ENCODE measurements at places on chromosomes 7 and 10. TPM values are rescaled to one million over a fixed set of nuclear protein-coding genes. Genes with fewer than 3 reads are reported as not detected.

MOGAT3 gene
- not detected for total RNA-seq

DNA sequence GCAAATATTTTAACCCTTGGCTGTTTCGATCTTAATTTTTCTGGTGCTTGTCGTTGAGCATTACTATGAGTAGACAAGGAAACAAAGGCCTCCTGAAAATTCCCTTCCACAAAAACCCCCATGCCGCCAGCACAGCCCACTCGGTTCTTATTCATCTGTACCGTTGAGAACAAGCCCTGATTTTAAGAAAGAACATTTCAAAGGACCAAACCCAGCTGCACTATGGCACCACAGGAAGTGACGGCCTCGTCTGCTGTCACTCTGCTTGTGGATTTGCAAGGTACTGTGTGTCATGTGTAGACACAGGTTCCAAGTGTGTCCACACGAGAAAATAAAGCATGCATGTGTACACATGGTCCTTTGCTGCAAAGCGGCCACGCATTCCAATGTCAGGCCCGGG, 285.2 kb downstream of the DNAJB6 start:
- H3K36me3 ChIP-seq = no peaks in the 10 kb centered on the region
- no peak for DNase-seq
- no peak overlapping the region for H3K27ac ChIP-seq
- peaks cover 3% of the 10 kb centered on the region for H3K27me3 ChIP-seq

DNA sequence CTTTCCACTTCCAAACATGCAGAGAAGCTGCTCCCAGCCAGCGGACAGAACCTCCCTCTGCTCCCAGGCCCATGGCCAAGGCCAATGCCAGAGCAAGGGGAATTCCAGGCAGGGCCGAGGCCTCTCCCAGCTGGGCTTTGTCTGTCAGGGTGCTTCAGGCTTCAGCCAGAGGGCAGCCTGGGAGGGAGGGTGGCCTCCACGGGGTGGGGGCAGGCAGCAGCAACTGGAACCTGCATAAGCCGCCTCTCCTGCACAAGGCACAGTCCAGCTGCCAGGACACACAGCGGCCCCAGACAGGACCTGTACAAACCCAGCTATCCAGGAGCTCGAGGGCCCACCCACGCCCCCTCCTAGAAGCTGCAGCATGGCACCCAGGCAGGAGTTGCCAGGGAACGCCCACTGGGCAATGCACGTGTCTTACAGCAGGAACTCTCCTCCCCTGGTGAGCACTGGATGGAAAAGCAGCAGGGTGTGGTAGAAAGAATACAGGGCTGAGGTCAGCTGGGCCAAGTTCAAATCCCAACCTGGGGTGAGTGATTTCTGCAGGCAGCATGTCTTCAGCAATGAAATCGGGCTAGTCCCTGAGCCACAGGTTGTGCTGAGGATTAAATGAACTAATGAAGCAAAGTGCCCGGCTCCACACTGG, 7.6 kb downstream of the FAM53B start:
- H3K27ac ChIP-seq = peak overlapping the region; percentile 14
- H3K4me1 ChIP-seq = peaks cover 94% of the 10 kb centered on the region
- H3K36me3 ChIP-seq = no peaks in the 10 kb centered on the region

DNA sequence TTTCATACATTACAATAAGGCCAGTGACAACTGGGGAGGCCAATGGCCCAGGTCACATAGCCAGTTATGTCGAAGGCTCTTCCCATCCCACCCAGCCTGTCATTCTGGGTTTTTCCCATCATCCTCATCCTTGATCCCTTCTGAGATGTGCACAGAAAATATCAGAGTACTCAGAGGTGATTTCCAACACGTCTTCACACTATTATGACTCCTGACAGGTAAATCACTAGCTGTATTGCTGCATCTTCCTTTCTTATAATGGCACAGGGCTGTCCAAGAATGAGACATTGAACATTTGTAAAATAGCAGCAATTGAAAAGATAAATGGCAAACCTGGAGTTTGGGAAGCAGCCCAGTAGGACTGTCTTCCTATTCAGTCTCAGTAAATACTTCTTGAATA, 159.9 kb downstream of the PLXNA4 start:
- no peak overlapping the region for H3K4me3 ChIP-seq
- no peaks in the 10 kb centered on the region for H3K27me3 ChIP-seq
- no peaks in the 10 kb centered on the region for H3K4me1 ChIP-seq
- no peak for DNase-seq
- no peak overlapping the region for H3K27ac ChIP-seq

CPVL gene
- total RNA-seq = not detected

DNA sequence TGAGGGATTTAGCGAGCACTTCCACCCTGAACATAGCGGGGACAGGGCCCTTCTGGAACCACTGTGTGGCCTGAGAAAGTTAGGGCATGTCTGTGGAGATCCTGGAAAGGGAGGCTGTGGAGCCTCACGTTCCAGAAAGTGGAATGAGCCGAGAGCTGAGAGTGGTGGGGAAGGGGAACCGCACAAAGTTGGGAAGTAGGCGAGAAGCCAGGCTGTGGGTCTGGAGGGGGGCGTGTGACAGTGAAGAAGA, 10.4 kb upstream of the PAX2 start:
- peaks cover 40% of the 10 kb centered on the region for H3K4me1 ChIP-seq
- H3K36me3 ChIP-seq = no peaks in the 10 kb centered on the region
- peaks cover 80% of the 10 kb centered on the region for H3K27me3 ChIP-seq
- no peak overlapping the region for H3K4me3 ChIP-seq

GRCh38 chr10:26574783-26575182, 122.7 kb upstream of the PDSS1 start:
- peak overlapping the region; percentile 45 for H3K27ac ChIP-seq
- H3K4me3 ChIP-seq = no peak overlapping the region
- H3K27me3 ChIP-seq = no peaks in the 10 kb centered on the region
- peaks cover 14% of the 10 kb centered on the region for H3K4me1 ChIP-seq

GRCh38 chr7:137454246-137454724, 110.8 kb upstream of the PTN start:
- H3K27ac ChIP-seq = no peak overlapping the region
- no peaks in the 10 kb centered on the region for H3K27me3 ChIP-seq
- no peaks in the 10 kb centered on the region for H3K36me3 ChIP-seq
- no peak overlapping the region for H3K4me3 ChIP-seq

GRCh38 chr10:93475871-93476270, 6.3 kb downstream of the MYOF start:
- no peaks in the 10 kb centered on the region for H3K4me1 ChIP-seq
- H3K36me3 ChIP-seq = no peaks in the 10 kb centered on the region
- no peak overlapping the region for H3K27ac ChIP-seq
- H3K4me3 ChIP-seq = no peak overlapping the region

DNA sequence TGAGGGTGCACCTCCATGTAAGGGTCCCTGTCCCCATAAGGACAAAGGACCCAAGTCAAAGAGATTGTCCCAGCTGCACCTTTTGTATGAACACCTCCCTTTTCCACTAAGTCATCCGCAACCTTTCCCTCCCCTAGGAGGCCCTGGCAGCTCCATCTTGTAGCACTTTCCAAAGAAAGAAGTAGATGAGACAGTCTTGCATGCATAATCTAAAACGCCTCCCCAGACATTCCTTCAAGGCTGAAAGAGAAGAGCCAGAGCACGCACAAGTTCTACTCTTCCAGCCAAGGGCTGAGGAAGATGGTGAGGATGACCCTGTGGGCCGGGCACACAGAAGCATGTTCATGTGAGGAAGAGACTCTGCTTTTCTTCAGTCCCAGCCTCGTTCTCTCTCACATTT, 194.4 kb downstream of the TNS3 start:
- no peak overlapping the region for H3K27ac ChIP-seq
- no peak for DNase-seq
- no peaks in the 10 kb centered on the region for H3K27me3 ChIP-seq
- peaks cover 34% of the 10 kb centered on the region for H3K36me3 ChIP-seq
- H3K4me3 ChIP-seq = no peak overlapping the region

DNA sequence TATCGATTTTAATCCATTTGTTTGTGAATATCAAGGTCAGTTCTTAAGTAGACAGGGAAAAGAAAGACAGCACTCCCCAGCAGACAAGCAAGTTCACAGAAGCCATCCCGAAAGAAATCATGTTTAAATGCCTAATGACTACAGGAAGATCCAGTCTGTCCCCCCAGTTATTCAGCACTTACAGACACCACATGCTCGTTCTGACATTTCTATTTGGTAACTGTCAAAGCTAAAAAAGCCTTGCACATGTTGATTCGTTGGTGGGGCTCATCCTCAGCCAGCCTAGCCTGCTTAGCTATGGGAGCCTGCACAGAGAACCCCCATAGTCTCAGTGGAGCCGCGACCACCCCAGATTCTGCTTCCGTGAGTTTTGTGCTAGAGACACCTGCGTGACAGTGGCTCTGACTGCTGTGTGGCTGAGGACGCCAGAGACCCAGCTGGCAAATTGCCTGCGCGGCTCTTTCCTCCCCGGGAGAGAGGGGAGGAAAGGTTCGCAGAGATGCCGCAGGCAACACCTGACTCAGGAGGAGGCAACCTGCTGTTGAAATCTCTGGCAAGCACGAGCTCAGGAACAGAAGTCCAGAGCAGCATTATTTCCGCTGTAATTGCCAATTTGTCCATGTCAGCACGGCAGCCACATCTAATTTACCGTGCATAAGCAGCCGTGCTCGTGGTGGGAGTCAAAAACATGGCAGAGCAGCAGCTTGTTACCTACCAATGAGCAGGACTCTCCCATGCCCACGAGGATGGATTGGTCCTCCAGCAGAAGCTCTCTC, 194.2 kb downstream of the GPAM start:
- H3K27ac ChIP-seq = no peak overlapping the region
- H3K4me1 ChIP-seq = no peaks in the 10 kb centered on the region
- H3K36me3 ChIP-seq = no peaks in the 10 kb centered on the region
- H3K4me3 ChIP-seq = no peak overlapping the region

- no peaks in the 10 kb centered on the region for H3K4me1 ChIP-seq
- no peak for DNase-seq
- no peak overlapping the region for H3K4me3 ChIP-seq
- H3K27me3 ChIP-seq = peaks cover 5% of the 10 kb centered on the region
Observed at GRCh38 chr10:120475844-120476791, 19.1 kb downstream of the PLPP4 start.

SFTPA2 gene
- total RNA-seq = not detected

SLC26A5 gene
- total RNA-seq = not detected

All from B cell (primary cell).